ELR (cell line): ENCODE measurements at places on chromosomes 16 and 17.

DNA sequence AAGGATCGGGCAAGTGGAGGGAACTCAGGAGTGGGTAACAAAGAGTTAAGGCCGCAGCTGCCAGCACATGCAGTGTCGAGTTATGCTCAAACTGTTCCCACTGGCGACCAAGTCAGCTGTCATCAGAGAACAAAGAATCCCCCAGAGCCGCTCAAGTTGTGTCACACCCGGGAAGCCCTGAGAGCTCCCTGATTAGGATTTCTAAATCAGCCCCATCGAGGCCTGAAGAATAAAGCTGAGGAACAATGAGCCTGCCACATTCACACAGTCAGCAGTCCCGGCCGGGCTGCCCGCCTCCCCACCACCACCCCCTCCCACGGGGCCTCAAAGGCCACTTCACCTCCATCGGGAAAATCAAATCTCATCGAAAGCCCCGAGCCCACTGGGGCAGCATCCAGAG is 84.5 kb downstream of the SOX9 start:
- DNase-seq: no peak

DNA sequence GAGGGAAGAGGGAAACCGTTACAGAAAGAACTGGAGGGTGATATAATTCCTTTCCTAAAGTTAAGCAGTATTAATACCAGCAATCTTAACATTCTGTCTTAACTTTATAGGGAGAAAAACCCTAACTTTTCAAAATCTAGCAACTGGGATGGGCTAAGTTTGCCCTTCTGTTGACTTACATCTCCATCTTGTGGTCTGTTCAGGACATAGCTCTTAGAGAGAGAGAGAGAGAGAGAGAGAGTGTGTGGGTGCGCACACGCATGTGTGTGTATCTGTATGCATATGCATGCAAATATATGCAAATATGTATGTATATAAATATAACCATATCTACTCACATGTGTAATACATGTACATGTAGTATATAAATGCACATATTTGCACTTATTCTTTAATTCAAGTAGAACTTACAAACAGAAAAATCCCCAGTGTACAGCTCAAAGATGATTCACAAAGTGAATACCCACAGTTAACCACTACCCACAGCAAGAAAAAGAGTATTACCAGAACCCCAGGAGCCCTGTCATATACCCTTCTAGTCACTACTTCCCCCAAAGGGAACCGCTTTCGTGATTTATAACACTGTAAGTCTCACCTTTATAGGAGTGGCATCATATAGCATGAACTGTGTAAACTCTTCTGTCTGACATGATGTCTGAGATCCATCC is 46.5 kb downstream of the STX8 start:
- peak; percentile 58 for DNase-seq

DNA sequence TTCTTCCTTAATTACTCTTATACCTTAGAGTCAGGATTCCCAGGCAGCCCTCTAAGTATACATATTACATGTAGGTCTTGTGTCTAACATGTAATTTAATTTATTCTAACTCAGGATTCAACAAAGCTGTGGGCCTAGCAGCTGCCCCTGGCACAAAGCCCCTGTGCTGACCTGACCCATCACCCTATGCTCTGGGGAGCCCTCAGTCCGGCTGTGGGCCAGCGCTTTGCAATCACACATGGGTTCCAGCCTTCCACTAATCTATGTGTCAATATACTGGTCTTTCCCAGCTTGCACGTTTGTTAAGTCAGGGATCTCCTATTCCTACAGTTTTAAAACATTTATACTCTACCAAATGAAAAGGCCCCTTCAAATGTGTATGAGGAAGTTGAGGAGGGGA is 62.7 kb upstream of the SREBF1 start:
- DNase-seq: no peak

DNA sequence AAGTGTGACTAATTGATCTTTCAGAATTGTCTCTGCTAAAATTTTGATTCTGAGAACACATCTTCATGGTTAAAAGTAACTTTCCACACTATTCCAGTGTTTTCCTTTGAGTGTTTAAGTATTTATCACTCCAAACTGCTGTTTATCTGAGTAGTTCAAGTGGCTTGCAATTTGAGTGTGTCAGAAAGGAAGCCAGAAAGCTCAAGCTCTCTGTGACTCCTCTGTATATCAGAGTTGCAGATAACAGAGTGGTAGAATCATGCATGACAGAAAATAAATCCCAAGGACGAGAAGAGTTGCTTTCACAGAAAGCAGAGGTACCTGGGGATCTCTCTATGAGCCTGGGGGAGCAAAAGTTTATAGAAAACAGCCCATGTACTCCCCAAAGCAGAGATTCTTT is 130.0 kb downstream of the CYB561 start:
- no peak for DNase-seq

DNA sequence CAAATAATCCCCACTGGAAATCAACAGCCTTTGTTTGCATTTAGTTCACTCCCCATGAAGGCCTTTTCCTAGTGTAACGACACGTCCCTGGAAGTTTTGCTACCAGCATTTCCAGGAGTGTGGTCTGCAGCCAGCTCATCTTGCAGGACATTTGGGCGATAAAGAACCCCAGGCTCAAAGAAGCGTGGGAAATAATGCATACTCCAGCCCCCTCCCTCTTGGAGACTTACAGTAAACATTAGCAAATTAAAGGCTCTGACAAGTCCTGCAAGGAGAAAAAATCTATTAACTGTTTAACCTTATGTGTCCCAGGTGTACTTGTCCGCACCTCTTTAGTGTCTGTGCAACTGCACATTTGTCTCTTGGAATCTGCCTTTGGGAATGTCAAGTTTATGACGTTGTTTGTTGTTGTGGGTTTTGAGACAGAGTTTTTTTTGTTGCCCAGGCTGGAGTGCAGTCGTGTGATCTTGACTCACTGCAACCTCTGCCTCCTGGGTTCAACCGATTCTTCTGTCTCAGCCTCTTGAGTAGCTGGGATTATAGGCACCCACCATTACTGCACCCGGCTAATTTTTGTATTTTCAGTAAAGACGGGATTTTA is 131.1 kb downstream of the ABCC1 start:
- no peak for DNase-seq

- DNase-seq: no peak
These were observed 30.8 kb downstream of the EFCAB5 start for GRCh38 chr17:29972277-29972676.

DNA sequence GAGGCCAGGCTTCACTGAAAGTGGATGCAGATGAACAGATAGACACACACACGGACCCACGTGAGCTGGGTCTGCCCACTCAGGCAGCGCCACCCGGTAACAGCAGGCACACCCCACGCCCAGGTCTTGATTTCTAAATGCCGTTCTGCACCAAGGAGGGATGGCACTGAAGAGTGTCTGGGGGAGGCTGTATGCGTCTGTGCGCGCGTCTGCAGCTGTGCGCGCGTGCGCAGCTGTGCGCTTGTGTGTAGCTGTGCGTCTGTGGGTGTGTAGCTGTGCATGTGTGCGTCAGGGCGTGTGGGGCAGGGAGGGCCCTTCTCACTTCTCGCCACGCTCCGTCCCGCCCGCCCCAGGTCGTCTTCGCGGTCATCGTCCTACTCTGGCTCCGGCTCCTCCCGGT is 15.5 kb upstream of the IL17C start:
- DNase-seq: no peak
